ENCODE measurements at places on chromosomes 7 and 10. TPM values are rescaled to one million over a fixed set of nuclear protein-coding genes. Genes with fewer than 3 reads are reported as not detected.

PLXDC2 gene
- total RNA-seq, result 0.06 TPM

MGMT gene
- total RNA-seq, result 6.6 TPM

MMD2 gene
- total RNA-seq, result not detected

GIMAP4 gene
- not detected for total RNA-seq

HTR5A gene
- not detected for total RNA-seq

TRIL gene
- not detected for total RNA-seq

GPR22 gene
- not detected for total RNA-seq

COL28A1 gene
- total RNA-seq, result 0.91 TPM

CPA2 gene
- total RNA-seq, result not detected

ZNF789 gene
- total RNA-seq, result 8.9 TPM

C10orf67 gene
- 0.06 TPM for total RNA-seq

PDAP1 gene
- 188 TPM for total RNA-seq

NKX1-2 gene
- total RNA-seq, result 0.04 TPM

RBM20 gene
- total RNA-seq, result 1.1 TPM

ABCB4 gene
- total RNA-seq, result not detected

All from A549 treated with DMSO at 1 μM for 4 hours (cell line).